K562 (cell line): ENCODE measurements at places on chromosomes 2 and 18. TPM values are rescaled to one million over a fixed set of nuclear protein-coding genes. Genes with fewer than 3 reads are reported as not detected.
A peak's percentile ranks its signal among the peaks of the same experiment; 100 is the strongest.

DNA sequence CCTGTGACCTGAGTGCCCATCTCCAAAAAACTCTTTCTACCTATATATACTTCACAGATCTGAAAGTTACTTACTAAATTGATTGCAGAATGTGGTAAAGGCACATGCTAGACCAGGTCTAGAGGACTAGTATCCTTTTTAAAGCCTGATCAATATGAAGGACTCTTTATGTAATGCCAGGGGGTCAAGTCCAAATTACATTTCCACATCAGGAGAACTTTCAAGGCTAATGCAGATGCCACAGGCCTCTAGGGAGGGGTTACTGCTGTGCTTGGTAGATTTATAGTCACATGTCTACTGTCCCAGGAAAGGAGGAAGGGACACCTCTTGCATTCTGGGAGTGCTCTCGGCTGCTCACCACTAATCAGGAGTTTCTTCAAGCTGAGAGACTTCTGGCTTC, 118.4 kb upstream of the NOSTRIN start:
- no peak for DNase-seq
- H3K27me3 ChIP-seq = no peaks in the 10 kb centered on the region
- H3K36me3 ChIP-seq = no peaks in the 10 kb centered on the region

KLHL29 gene
- 0.20 and 0.31 TPM in 2 replicates for total RNA-seq

NEU2 gene
- not detected in 2 replicates for total RNA-seq

- H3K4me1 ChIP-seq = peaks cover 5% of the 10 kb centered on the region; the same call in 1 of the 2 replicates
- DNase-seq = no peak
- H3K27me3 ChIP-seq = peaks cover 54% of the 10 kb centered on the region
These were observed 14.6 kb downstream of the CYP27C1 start for GRCh38 chr2:127205218-127206125.

GRCh38 chr2:207887500-207887899, 117.8 kb upstream of the FZD5 start:
- no peak overlapping the region for H3K27ac ChIP-seq
- no peaks in the 10 kb centered on the region for H3K36me3 ChIP-seq
- H3K4me3 ChIP-seq = no peak overlapping the region
- no peak for DNase-seq
- H3K27me3 ChIP-seq = no peaks in the 10 kb centered on the region
- no peaks in the 10 kb centered on the region for H3K4me1 ChIP-seq

DNA sequence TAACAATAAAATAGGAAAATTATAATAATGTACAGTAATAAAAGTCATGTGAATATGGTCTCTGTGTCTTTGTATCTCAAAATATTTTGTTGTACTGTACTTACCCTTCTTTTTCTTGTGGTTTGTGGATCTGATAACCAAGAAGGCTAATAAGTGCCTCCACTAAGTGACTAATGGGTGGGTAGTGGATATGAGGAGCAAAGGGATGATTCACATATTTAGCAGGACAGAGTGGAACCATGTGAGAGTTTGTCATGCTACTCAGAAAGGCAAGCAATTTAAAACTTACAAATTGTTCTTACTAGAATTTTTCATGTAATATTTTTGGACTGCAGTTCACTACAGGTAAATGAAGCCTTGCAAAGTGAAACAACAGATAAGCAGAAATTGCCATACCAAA, 1241.2 kb upstream of the CDH2 start:
- H3K36me3 ChIP-seq = no peaks in the 10 kb centered on the region
- H3K27me3 ChIP-seq = no peaks in the 10 kb centered on the region
- no peak for DNase-seq
- H3K4me1 ChIP-seq = no peaks in the 10 kb centered on the region
- no peak overlapping the region for H3K27ac ChIP-seq

GRCh38 chr2:17223211-17223610, 295.0 kb downstream of the RAD51AP2 start:
- H3K36me3 ChIP-seq = no peaks in the 10 kb centered on the region
- no peak overlapping the region for H3K27ac ChIP-seq
- DNase-seq = no peak
- H3K4me3 ChIP-seq = no peak overlapping the region
- no peaks in the 10 kb centered on the region for H3K4me1 ChIP-seq
- no peaks in the 10 kb centered on the region for H3K27me3 ChIP-seq

TCF23 gene
- total RNA-seq = not detected in 2 replicates

LRP2 gene
- total RNA-seq = 0.13 TPM in 2 replicates

- H3K27me3 ChIP-seq = no peaks in the 10 kb centered on the region
These were observed 980.1 kb upstream of the POU3F3 start for GRCh38 chr2:103873716-103874351.

DNA sequence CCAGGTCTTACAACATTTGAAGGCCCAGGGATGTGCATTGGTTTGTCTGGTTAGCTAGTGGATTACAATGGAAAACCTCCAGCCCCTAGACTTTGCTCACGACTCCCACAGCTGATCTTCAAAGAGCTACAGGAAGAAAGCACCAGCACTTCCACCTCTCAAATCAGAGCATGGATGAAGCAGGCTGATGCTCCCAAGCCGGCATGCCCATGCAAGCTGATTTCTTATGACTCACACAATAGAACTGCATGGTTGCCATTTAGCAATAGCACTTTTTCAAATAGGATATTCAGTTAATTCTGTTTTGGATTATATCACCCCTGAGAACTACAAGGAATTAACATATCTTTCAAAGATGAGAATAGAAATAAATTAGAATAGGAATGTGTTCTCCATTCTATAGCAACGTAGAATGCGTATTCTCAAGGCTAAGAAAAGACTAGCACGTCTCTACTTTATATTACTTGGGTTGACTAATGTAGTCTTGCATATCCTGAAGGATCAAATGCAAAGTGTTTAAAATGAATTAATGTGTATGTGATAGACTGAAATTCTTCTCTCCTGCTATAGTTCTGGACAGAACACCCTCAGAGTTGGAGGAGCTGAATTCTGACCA, 292.4 kb downstream of the TRIB2 start:
- DNase-seq = no peak
- H3K27me3 ChIP-seq = peaks cover 8% of the 10 kb centered on the region; the same call in 1 of the 2 replicates
- no peak overlapping the region for H3K27ac ChIP-seq
- no peaks in the 10 kb centered on the region for H3K36me3 ChIP-seq
- H3K4me1 ChIP-seq = peaks cover 2% of the 10 kb centered on the region; the same call in 1 of the 3 replicates
- H3K4me3 ChIP-seq = no peak overlapping the region

SPHKAP gene
- not detected in 2 replicates for total RNA-seq

DNA sequence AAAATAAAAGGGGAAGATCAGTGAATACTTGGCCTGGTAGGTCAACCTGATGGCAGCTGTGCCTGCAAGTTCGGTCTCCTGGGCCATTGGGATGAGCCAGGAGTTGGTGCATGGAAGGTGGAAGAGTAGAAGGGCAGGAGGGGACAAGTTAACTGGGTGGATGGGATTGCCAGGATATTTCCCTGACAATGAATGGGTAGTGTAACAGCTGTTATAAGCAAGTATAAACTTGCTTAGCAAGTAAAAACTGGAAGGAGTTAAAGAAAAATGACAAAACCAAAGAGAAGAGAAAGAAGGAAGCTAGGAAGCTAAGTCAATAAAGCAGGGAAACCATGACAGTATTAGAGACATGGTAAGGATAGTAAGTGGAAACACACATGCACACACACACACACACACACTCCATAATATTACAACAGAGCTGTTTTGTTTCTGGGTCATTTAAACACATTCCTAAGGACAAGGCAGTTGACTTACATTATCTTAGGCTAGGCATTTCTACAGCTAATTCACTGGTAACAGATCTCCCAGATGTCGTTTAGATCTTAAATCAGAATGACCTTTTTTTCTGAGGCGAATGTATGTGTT, 29.7 kb downstream of the MEP1B start:
- no peaks in the 10 kb centered on the region for H3K36me3 ChIP-seq
- H3K4me1 ChIP-seq = no peaks in the 10 kb centered on the region
- no peak overlapping the region for H3K4me3 ChIP-seq
- H3K27ac ChIP-seq = no peak overlapping the region
- no peak for DNase-seq

MRPL30 gene
- total RNA-seq = 64.0 and 69.7 TPM in 2 replicates

DNA sequence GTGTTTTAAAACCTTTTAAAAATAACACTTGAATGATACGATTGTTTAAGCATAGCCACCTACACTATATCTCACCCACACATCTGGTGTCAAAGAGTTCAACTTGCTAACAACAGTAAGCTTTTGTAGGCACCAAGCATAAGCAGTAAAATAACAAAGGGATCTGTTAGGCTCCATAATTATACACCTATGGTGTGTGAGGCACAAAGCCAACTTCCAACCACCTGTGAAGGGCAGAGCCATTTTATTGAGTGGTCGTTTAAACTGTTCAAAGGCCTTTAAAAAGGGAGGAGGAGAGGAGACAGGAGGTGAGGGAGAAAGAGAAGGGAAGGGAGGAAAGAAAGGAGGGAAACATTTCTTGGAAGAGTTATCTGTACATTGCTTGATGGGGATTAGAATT, 27.9 kb downstream of the NEMP2 start:
- no peak for DNase-seq
- H3K36me3 ChIP-seq = no peaks in the 10 kb centered on the region; the same call in 2 of the 3 replicates
- H3K4me1 ChIP-seq = no peaks in the 10 kb centered on the region; the same call in 1 of the 2 replicates
- no peak overlapping the region for H3K4me3 ChIP-seq

NOL4 gene
- not detected in 2 replicates for total RNA-seq

DNA sequence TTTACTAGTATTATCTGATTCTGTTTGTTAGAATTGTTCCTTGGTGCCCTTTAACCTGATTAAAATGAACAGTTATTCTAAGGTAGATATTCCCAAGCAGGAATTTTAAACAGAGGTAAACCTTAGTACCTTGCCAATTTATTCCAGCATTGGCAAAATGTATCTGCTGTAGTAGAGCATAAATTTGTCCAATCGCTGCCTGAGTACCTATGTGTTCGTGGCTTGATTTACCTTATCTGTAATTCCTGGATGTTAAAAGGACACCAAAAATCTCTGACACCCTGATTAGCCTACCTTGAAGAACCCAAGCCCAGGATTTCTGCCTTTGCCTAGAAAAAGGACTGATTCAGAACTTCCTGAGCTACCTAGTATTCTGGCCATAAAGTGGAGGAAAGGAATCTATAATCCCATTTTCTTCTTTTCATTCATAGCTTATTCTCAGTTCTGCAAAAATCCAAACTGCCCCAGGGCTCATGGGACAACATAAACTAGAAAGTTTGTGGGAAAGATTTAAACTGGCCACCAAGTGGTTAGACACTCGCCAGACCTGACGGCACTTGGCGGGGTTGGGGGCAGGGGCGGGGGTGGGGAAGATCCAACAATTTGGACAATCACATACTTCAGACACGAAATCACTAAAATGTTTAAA, 16.2 kb upstream of the ZCCHC2 start:
- H3K27me3 ChIP-seq = no peaks in the 10 kb centered on the region
- peak overlapping the region; percentile 16; the same call in 1 of the 2 replicates for H3K4me3 ChIP-seq
- DNase-seq = no peak
- H3K4me1 ChIP-seq = no peaks in the 10 kb centered on the region
- no peak overlapping the region for H3K27ac ChIP-seq
- no peaks in the 10 kb centered on the region for H3K36me3 ChIP-seq

- no peak for DNase-seq
- no peaks in the 10 kb centered on the region for H3K27me3 ChIP-seq
These were observed 140.4 kb downstream of the CALCRL start for GRCh38 chr2:187307606-187308005.

GRCh38 chr2:10476723-10477442, 28.8 kb upstream of the ODC1 start:
- H3K27ac ChIP-seq = no peak overlapping the region
- DNase-seq = no peak
- H3K36me3 ChIP-seq = no peaks in the 10 kb centered on the region
- H3K4me3 ChIP-seq = no peak overlapping the region
- H3K4me1 ChIP-seq = no peaks in the 10 kb centered on the region; the same call in 2 of the 3 replicates
- H3K27me3 ChIP-seq = peaks cover 12% of the 10 kb centered on the region

DNA sequence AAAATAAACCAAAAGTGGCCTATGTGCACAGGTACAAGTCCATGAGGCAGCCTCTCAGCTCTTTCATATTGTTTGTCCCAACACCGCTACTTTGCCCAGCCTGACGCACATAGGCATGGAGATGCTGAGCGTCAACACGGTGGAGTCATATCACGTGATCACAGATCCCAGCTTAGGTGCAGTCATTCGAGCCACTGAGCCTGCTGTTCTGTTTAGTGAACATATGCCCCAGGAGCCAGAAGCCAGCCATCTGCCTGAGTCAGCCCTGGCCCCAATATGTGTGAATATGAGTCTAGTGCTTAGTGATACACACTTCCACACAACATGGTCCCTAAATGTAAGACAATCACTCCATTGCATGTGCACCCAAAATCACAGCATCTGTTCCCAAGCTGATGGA, 88.2 kb upstream of the LCLAT1 start:
- no peak for DNase-seq
- no peak overlapping the region for H3K27ac ChIP-seq
- H3K4me1 ChIP-seq = no peaks in the 10 kb centered on the region; the same call in 2 of the 3 replicates
- peaks cover 29% of the 10 kb centered on the region for H3K27me3 ChIP-seq
- no peaks in the 10 kb centered on the region for H3K36me3 ChIP-seq

GRCh38 chr2:195532628-195533271, 124.3 kb upstream of the SLC39A10 start:
- H3K4me3 ChIP-seq = 0 out of 2 replicates have a peak overlapping the region, but pooled peaks have one; percentile 1
- DNase-seq = no peak
- peak overlapping the region; percentile 76 for H3K27ac ChIP-seq

NDC80 gene
- total RNA-seq = 57.0 and 65.2 TPM in 2 replicates

CCBE1 gene
- total RNA-seq = 0.13 and 0.20 TPM in 2 replicates
